ENCODE measurements at places on chromosomes 5 and 9. TPM values are rescaled to one million over a fixed set of nuclear protein-coding genes. Genes with fewer than 3 reads are reported as not detected.

DNA sequence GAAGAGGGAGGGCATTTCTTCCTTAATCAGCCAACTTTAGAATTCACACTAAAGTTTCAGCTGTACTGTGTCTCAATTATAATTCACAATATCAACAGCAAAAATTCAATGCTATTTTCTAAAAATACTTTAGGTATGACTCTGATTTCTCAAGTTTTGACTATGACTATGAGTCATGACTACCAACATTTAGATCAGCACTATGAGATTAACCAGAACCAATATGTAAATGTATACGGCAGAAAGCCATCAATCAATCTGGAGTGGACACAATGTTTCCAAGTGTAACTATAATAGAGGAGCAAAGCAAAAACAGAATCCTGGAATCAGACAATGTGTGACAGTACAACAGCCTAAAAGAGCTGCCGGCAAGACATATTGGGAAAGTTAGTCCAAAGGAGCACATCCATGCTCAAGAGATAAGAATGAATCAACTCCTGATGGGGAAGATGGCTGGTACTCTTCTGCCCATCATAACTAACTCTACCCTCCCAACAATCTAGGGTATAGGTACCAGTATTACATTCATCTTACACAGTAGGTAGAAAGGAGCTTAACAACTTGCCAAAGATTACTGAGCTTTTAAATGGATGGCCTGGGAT is 294.4 kb downstream of the SEMA5A start:
- DNase-seq, result no peak

DNA sequence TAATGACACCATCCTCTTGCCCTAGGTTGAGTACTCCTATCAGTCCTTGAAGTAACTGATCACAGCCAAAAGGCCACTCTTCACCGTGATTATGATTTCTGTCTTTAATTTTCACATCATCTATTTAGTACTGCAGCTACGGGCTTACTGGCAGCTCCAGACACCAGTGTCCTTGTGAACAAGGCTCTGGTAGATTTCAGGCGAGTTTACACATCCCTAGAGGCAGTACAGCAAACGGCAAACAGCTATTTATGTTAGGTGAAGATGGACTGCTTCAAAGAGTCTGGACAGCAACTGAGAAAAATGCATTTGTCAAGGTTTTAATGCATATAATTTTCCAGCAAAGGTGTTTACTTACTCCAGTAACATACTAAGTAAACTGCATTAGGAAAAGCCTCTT is 396.9 kb downstream of the KDM4C start:
- DNase-seq, result no peak

The VCP gene
- 248 TPM for polyA plus RNA-seq

- DNase-seq, result no peak
Measured at GRCh38 chr5:16034319-16035001, 145.1 kb downstream of the MARCHF11 start.

GRCh38 chr9:16710888-16711287 is 159.6 kb downstream of the BNC2 start:
- no peak for DNase-seq

All from right renal pelvis (tissue), 4 donors.